ENCODE measurements at places on chromosomes 7 and 10. TPM values are rescaled to one million over a fixed set of nuclear protein-coding genes. Genes with fewer than 3 reads are reported as not detected.

DNA sequence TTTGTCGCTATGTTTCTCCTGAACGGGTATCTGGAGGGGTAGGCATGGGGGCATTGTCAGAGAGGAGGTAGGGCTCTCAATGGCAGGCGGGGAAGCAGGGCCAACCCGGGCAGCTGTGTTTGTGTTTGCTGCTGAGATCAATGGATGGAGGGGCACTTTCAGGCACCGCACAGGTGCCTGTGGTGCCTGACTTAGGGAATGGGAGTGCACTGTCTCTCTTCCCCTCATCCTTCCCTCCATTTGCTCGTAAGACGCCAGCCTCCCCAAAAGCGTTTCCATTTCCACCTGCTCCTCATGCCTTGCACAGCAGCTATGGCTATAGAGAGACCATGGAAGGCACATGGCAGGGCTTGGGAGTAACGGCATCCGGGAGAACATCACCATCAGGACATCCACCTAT, 615.9 kb upstream of the FOXK1 start:
- no peaks in the 10 kb centered on the region for H3K4me1 ChIP-seq
- H3K4me3 ChIP-seq = no peak overlapping the region
- no peaks in the 10 kb centered on the region for H3K36me3 ChIP-seq

DNA sequence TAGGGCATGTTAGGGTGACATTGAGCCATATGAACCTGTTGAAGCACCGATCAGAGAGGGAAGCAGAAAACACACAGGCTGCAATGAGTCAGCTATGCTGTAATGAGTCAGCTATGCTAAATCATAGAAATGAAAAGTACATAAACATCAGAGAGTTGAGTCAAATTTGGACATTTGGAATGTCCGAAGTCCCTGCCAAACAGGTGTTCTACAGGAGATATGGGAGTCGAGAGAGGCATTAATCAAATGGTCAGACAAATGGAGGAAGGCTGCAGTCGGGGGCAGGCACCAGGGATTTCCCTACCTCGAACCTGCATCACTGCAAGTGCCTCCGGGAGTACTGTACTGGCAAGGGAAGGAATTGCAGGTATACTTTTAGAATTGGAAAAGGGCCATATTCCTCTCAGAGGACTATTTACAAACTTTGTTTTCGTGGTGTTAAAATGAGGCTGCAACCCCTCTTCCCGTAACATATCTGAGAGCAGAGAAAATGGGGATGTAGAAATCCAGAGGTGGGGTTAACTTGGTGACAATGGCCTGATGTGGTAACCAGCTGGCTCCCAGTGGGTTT, 8.8 kb upstream of the ZC3HAV1 start:
- no peaks in the 10 kb centered on the region for H3K4me1 ChIP-seq
- H3K27me3 ChIP-seq = no peaks in the 10 kb centered on the region
- no peak for DNase-seq

GRCh38 chr7:137935884-137936508, 65.9 kb downstream of the CREB3L2 start:
- H3K36me3 ChIP-seq = no peaks in the 10 kb centered on the region
- no peaks in the 10 kb centered on the region for H3K4me1 ChIP-seq
- H3K27me3 ChIP-seq = no peaks in the 10 kb centered on the region
- no peak overlapping the region for H3K4me3 ChIP-seq

Gene GNG11
- total RNA-seq = 1.3 TPM

DNA sequence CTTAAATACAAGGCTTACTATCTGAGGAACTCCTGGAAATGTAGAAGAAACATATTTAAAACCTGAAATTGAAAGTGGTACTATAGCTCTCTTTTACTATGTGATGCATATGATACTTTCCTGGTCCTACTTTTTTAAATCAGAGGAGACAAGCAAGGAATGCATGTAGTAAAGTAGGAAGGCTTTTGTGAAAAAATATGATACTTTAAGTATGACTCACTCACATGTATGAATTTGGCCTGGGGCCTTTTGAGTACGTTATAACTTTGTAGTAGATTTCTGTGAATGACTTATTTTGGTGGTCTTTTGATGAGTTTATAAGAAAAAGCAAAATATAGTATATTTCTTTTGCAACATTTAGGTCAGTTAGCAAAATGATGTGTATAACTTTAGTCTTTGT, 53.8 kb downstream of the TAX1BP1 start:
- no peak overlapping the region for H3K4me3 ChIP-seq
- H3K27ac ChIP-seq = no peak overlapping the region
- no peaks in the 10 kb centered on the region for H3K27me3 ChIP-seq
- DNase-seq = no peak
- peaks cover 5% of the 10 kb centered on the region for H3K36me3 ChIP-seq

All from H1 (cell line).